CD4-positive, alpha-beta T cell treated with Interleukin-1 beta for 1 hour (primary cell): ENCODE measurements at places on chromosomes 12 and 14.

DNA sequence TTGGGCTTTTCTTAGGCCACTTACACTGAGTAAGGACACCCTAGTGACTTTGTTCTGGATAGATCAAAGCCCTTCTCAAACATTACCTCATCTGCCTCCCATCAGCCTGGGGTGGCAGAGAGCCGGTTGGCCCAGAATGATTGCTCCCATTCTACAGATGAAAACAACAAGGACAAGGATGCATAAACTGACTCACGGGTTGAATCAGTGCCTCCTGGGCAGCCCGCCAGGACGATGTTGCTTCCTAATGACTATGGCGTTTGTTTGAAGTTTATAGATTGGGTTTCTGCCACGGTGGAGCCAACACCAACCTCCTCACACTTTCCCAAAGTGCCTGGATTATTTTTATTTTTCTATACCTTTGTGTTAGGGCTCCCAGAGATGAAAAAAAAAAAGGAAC, 3.6 kb upstream of the VRK1 start:
- no peak for DNase-seq

DNA sequence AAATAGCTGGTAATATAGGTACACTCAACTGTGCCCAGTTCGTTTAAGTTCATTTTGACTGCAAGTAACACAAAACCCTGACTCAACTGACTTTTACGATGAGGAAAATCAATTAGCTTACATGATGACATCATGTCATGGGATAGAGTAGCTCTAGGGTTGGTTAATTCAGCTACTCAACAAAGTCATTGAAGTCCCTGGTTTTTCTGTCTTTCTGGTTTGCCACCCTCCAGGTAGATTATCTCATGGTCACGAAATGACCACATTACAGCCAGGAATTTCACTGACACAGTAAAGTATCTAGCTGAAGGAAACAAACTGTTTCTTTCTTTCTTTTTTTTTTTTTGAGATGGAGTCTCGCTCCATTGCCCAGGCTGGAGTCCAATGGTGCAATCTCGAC, 68.5 kb upstream of the FUT8 start:
- DNase-seq, result no peak

GRCh38 chr12:132495629-132496357, 5.8 kb downstream of the FBRSL1 start:
- no peak for DNase-seq

- no peak for DNase-seq
Measured at GRCh38 chr12:79747274-79747673, 56.5 kb upstream of the PAWR start.

DNA sequence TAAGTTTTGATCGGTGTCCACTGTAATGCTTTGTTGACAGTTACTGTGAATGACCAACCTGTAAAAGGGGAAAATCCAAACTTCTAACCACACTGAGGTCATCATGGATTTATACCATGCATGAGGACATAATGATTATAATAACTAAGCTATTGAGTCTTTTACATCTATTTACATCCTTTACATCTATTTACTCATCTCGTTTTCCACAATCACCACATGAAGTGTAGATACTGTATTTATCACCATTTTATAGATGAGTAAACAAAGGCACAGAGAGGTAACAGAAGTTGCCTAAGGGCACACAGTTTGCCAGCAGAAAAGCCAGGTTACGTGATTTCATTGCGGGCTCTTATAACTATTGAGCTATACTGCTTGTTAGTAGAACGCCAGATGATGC, 27.9 kb upstream of the EID3 start:
- DNase-seq, result no peak
